ENCODE measurements at places on chromosomes 5 and 9.
A peak's percentile ranks its signal among the peaks of the same experiment; 100 is the strongest.

DNA sequence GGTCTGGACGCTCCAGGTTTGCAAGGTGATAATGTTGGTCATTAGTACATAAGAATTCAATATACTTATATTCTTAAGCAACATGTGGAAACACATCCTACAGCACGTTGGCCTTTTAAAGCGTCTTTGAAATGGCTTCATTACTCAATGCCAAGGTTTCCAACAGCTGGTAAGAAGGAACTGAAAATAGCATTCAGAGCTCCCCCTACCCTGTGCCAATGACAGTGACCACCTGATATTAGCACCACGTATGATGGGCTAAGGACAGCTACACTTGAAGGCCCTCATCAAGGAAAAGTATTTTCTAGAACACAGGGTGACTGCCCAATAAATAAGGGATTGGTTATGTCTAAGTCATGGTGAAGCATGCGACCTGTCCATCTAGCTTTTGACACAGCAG lies 9.9 kb downstream of the ZNF622 start:
- peaks cover 5% of the 10 kb centered on the region for H3K4me1 ChIP-seq
- peaks cover 33% of the 10 kb centered on the region for H3K36me3 ChIP-seq
- no peak for DNase-seq
- H3K27ac ChIP-seq = peak overlapping the region; percentile 7
- H3K4me3 ChIP-seq = no peak overlapping the region

DNA sequence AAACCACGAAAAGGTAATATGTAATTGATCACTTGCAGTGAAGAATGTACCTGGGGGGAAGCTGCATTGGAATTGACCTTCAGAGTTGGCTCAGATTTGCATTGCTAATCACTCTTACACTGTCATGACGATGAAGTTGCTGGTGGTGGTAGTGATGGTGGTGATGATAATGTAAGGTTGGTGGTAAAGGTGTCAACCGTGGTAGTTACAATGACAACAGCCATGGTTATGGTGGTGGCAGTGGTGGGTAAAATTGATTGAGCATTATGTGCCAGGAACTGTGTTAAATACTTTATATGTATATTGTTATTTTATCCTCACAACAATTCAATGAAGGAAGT lies 282.4 kb downstream of the NR3C1 start:
- H3K36me3 ChIP-seq = no peaks in the 10 kb centered on the region
- peaks cover 8% of the 10 kb centered on the region for H3K4me1 ChIP-seq
- H3K27me3 ChIP-seq = no peaks in the 10 kb centered on the region
- no peak overlapping the region for H3K4me3 ChIP-seq
- H3K27ac ChIP-seq = no peak overlapping the region
- DNase-seq = no peak

GRCh38 chr5:129172580-129172979 lies 78.0 kb downstream of the ISOC1 start:
- no peaks in the 10 kb centered on the region for H3K27me3 ChIP-seq
- no peak for DNase-seq
- no peaks in the 10 kb centered on the region for H3K4me1 ChIP-seq
- no peaks in the 10 kb centered on the region for H3K36me3 ChIP-seq

- no peaks in the 10 kb centered on the region for H3K4me1 ChIP-seq
- no peak overlapping the region for H3K4me3 ChIP-seq
- H3K27ac ChIP-seq = no peak overlapping the region
- no peak for DNase-seq
- no peaks in the 10 kb centered on the region for H3K27me3 ChIP-seq
- no peaks in the 10 kb centered on the region for H3K36me3 ChIP-seq
Measured at GRCh38 chr5:20528471-20528870, 540.5 kb upstream of the CDH18 start.

DNA sequence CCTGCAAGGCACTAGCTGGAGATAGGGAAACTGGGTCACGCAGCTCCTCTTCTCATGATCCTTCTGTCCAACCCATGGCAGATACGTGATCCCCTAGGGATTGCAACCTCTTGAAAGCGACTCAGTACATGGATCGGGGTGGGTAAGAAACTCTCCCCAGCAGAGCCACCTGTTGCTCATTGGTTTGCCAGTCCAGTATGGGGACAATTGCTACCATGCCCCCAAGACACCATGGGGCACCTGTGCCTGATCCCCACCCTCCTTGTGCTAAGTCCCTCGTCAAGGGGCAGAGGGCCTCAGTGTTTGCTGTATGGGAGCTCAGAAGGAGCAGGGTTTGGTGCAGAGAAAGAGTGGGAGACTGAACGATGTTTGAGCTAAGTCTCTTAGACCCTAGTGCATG lies 500.9 kb downstream of the ENC1 start:
- H3K27me3 ChIP-seq = no peaks in the 10 kb centered on the region
- DNase-seq = no peak
- no peaks in the 10 kb centered on the region for H3K4me1 ChIP-seq

DNA sequence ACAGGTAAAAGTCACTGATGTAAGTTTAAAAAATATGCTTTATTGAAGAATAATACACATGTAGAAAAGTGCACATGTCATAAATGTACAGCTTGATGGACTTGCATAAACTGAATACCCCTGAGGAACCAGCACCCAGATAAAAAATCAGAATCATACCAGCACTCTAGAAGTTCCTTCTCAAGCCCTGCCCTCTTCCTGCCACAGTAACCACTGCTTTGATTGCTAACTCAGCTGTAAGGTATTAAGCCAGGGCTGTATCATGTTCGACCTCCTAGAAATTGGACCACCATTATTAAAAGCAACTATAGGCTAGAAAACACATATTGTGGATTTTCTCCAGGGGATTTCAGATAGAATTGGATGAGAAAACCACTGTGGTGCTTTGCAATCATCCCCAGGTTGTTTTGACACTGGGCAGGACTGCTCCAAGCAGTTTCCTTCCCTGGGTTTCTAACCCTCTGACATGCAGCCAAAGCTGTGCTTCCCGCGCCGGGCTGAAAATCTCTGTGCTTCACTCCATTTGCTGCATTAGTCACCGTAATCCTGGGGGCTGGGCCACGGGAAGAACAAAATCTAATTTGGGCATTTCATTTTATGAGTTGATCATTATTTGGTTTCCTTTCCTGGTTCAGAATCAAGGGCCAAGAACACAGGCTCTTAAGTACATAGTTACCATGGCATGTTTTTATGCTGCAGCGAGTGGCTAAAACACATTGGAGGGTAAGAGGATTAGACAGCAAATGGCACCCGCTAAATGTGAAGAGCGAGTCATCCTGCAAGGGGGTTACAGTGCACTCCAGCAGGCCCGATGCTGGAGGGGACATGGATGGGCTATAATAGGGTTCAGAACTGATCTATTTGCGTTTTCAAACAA lies 139.4 kb upstream of the IL12B start:
- H3K27me3 ChIP-seq = no peaks in the 10 kb centered on the region
- no peaks in the 10 kb centered on the region for H3K36me3 ChIP-seq
- no peak overlapping the region for H3K27ac ChIP-seq
- peaks cover 12% of the 10 kb centered on the region for H3K4me1 ChIP-seq
- no peak overlapping the region for H3K4me3 ChIP-seq
- no peak for DNase-seq

- peak within 1 kb of the TSS; percentile 78 for H3K4me3 ChIP-seq
- H3K36me3 ChIP-seq = no peaks in the 10 kb centered on the region
- peak; percentile 45 for DNase-seq
- H3K27ac ChIP-seq = peak within 1 kb of the TSS; percentile 16
- H3K27me3 ChIP-seq = no peaks in the 10 kb centered on the region
- H3K4me1 ChIP-seq = peaks cover 24% of the 10 kb centered on the region
Measured at GRCh38 chr9:135907431-135908092, at the start of gene CAMSAP1. Gene CAMSAP1 (minus strand): TSS chr9:135907546. CDS start chr9:135907159, 387 bp downstream.

DNA sequence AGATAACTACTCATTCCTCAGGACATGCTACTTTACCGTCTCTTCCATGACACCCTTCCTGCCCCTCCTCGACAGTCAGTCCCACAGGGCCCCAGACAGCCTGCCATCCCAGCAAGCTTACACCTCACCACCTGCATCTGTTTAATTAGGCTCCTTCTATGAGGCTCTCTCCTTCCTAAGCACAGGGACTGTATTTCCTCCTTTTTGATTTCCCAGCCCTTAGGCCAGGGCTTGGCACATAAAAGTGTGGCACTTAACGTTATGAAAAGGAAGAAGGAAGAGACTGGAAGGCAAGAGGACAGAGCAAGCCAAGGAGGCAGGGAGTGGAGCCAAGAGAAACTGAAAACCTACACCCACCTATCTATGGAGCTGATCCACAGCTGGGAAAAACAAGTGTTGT lies 146.8 kb downstream of the SIL1 start:
- H3K4me3 ChIP-seq = no peak overlapping the region
- H3K27me3 ChIP-seq = no peaks in the 10 kb centered on the region
- H3K4me1 ChIP-seq = peaks cover 6% of the 10 kb centered on the region
- DNase-seq = no peak
- H3K27ac ChIP-seq = no peak overlapping the region
- no peaks in the 10 kb centered on the region for H3K36me3 ChIP-seq

DNA sequence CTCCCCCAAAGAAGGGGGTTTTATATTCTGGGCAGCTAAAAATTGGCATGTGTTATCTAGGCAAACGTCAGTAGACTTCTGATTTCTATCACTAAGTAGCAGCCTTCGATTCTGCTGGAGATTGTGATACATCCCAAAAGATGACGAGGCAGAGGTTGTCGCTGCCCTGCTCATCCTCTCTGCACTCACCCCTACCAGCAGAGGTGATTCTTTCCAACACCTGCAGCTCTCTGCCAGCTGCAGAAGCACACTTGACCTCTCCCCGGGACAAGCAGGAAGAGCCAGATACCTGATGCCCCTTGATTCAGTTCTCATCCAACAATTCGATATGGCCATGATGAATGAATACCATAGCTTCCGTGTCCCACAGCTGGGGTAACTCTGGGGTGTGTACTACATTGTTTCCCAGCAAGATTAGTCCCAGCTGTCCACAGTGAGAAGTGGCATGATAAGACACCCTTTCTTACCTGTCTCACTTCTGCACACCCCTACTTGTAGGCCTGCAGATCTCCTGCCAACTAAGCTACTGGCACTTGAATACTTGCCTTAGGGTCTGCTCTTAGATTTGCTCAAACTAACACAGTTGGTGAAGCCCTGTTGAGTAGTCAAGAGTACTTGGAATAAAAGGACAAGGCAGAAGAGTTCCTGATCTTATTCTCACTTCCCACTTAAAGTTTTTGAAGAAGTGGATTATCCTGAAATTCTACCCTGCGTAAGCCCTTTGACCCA lies 37.6 kb upstream of the SMAD5 start:
- H3K36me3 ChIP-seq = no peaks in the 10 kb centered on the region
- DNase-seq = no peak
- H3K4me1 ChIP-seq = no peaks in the 10 kb centered on the region
- H3K27me3 ChIP-seq = no peaks in the 10 kb centered on the region
- H3K27ac ChIP-seq = no peak overlapping the region
- no peak overlapping the region for H3K4me3 ChIP-seq

DNA sequence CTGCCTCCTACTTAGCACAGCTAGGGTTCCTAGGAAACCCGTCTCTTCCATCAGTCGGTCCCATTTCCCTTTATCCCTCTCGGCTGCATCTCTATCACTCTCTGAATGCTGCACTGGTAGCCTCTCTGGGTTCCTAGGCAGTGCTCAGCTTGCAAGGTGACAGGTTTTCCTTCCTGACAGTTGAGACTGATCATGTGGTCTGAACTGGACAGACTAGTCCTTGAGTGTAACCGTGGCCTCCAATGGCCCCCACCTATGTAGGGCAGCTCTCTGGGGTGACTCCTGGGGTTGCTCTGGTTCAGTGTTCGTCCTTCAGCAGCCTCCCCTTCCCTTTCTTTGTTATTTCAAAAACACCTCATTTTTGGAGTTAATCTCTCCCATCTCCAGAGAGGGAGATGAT lies 3.8 kb downstream of the TMEM8B start:
- peaks cover 15% of the 10 kb centered on the region for H3K4me1 ChIP-seq
- H3K4me3 ChIP-seq = no peak overlapping the region
- no peak for DNase-seq
- no peaks in the 10 kb centered on the region for H3K27me3 ChIP-seq
- no peak overlapping the region for H3K27ac ChIP-seq

DNA sequence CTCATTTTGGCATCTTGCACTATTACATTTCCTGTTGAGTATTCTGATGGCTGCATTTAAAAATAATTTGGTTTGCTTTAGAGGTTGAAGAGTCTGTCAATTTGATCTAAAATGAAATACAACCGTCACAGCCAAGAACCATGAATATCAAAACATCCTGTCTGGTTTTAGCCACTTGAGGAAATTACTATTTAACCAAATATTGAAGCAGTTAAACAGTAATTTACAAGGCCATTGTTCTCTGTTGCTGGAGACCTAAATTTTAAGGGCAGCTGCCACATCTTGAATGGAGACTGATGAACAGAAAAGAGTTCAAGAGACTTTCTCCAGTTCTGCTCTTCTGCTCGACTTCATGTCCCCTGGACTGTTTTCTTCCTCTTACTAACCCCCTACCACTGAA lies 549.4 kb downstream of the LRRC70 start:
- no peaks in the 10 kb centered on the region for H3K36me3 ChIP-seq
- no peaks in the 10 kb centered on the region for H3K4me1 ChIP-seq
- H3K27me3 ChIP-seq = no peaks in the 10 kb centered on the region

DNA sequence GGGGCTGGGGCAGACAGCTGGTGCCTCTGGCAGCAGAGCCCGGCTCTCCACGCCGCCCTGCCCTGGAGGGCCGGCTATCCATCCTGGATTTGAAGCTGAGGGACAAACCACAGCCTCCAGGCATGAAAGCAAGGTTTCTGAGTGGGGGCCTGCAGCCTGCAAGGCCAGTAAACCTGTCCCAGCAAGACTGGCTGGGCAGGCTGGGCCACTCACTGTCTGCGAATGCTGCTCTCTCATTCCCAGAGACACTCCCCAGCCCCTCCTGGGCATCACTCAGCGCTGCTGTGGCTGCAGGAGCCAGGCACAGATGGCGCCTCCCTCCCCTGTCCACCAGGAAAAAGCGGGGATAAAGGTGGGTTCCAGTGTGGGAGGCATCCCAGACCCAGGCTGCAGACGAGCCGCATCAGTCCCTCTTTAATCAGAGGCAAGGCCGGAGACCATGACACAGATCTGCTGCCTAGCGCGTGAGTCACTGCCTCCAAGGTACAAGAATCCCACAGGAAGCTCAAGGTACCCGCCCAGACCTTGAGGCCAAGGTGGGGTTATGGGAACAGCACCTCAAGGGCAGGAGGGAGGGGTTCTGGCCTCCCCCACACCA lies 118.0 kb downstream of the VAV2 start:
- DNase-seq = no peak
- no peak overlapping the region for H3K27ac ChIP-seq
- no peak overlapping the region for H3K4me3 ChIP-seq
- no peaks in the 10 kb centered on the region for H3K36me3 ChIP-seq
- no peaks in the 10 kb centered on the region for H3K4me1 ChIP-seq

DNA sequence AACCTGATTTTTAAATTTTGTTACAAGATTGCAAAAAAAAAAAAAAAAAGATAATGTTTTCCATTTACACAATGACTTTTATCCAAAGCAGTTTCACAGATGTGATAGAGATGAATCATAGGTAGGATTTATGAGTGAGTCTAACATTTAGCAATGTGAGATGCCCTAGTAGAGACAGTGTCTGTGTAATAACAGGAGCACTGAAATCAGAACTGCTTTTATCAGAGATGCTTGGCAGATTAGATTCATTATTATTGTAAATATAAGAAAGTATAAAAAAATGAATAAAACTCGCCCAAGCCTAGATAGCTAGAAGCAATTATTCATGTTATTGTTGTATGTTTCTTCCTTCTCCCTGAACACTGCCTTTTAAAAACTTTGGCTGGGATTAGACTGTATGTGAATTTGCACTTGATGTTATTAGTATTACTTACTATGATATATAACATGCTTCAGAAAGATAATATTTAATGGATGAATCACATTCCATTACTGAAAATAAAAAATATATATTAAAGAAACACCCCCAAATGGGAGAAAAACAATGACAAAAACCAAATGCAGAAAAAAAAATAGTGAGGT lies 567.3 kb upstream of the KLF4 start:
- no peak overlapping the region for H3K27ac ChIP-seq
- H3K27me3 ChIP-seq = no peaks in the 10 kb centered on the region
- no peak for DNase-seq
- H3K4me3 ChIP-seq = no peak overlapping the region
- H3K36me3 ChIP-seq = no peaks in the 10 kb centered on the region

Measured in thoracic aorta (tissue), 2 donors.